Occipital lobe (tissue), 3 donors: ENCODE measurements at places on chromosomes 1 and 21. TPM values are rescaled to one million over a fixed set of nuclear protein-coding genes. Genes with fewer than 3 reads are reported as not detected.

HNRNPCL4 gene
- not detected for total RNA-seq

GBP4 gene
- total RNA-seq: 2.2 TPM

RFX5 gene
- total RNA-seq: 25.0 TPM

PROX1 gene
- 14.8 TPM for total RNA-seq

PDZK1 gene
- total RNA-seq: 0.78 TPM

GRCh38 chr1:201675143-201675542, 136.2 kb downstream of the NAV1 start:
- DNase-seq: no peak

- no peak for DNase-seq
These were observed 194.2 kb upstream of the NFIA start for GRCh38 chr1:60888126-60888525.

GRCh38 chr1:226236826-226237225, 13.4 kb downstream of the MIXL1 start:
- DNase-seq: no peak

DNA sequence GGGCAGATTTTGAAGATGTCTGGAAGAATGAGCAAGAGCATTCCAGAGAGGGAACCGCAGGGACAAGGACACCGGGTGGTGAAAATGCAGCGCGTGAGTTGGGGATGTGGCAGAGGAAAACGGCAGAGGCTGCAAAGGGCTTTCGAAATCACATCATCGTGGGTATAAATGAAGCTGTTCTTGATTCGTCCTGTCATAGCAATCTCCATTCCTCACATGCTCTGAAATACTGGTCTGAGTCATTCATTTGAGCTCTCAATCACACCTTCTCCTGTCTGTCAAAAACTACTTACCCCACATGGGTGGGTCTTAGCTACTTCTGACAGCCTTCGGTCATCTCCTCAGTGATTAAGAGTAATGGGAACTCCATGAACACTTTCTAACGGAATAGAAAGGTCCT, 81.5 kb downstream of the ERG start:
- DNase-seq: no peak

DNA sequence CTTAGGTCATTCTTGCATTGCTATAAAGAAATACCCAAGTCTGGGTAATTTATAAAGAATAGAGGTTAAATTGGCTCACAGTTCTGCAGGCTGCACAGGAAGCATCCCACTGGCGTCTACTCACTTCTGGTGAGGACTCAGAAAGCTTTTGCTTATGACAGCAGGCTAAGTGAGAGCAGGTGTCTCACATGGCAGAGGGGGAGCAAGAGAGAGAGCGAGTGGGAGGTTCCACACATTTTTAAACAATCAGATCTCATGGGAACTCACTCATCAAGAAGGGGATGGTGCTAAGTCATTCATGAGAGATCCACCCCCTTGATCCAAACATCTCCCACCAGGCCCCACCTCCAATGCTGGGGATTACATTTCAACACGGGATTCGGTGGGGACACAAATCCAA, 13.6 kb upstream of the RGS4 start:
- DNase-seq: peak; percentile 12

DNA sequence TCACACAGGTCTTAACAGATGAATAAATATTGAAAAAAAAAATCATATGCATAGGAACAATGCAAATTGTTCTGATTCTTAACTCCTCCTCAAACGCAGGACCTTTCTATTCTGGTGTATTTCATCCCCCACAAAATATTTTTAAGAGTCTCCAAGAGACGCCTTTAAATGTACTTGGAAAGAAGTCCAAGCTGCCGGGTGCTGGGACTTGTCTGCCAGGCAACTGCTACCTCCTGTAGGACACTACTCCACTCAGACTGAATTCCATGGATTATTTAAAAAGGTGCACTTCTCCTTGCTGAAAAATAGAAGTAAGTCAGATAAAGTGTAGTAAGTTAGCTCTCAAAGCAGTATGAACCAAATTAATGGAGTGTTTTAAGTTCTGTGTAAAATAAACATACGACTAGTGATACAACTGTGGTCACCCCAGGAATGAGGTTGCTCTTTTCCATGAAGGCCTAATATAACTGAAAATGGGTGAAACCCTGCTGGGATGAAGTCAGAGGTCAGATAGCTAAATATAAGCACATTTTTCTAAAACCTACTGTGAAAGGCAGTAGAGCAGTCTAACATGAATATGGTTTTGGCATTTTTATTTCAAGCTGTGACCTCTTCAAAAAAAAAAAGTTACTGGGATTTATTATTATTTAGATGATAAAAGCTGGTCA, 189.2 kb upstream of the PBX1 start:
- DNase-seq: no peak

DNA sequence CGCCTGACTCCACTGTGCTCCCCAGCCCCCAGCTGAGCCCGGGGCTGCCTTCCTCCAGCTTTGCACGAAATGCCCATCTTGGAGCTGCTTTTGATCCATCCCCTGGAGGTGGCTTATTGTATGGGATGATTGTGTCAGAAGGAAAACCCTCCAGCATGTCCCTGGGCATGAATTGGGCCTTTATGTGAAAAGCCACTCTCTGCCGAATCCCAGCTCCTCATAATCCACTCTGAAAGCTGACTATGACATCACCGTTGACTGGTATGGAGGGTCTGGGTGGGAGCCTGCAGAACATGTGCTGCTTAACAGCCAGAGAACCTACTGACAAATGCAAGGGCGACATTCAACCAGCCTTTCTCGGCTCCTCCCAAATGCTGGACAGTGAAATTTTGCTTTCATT, 74.6 kb downstream of the NENF start:
- no peak for DNase-seq

DNA sequence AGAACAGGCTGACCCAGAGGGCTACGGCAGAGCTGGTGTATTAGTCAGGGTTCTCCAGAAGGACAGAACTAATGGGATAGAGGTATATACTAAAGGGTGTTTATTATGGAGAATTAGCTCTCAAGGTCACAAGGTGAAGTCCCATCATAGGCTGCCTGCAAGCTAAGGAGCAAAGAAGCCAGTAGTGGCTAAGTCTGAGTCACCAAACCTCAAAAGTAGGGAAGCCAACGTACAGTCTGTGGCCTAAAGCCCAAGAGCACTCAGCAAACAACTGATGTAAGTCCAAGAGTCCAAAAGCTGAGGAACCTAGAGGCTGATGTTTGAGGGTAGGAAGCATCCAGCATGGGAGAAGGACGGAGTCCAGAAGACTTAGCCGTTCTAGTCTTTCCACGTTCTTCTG, 179.2 kb downstream of the BACH1 start:
- no peak for DNase-seq

DNA sequence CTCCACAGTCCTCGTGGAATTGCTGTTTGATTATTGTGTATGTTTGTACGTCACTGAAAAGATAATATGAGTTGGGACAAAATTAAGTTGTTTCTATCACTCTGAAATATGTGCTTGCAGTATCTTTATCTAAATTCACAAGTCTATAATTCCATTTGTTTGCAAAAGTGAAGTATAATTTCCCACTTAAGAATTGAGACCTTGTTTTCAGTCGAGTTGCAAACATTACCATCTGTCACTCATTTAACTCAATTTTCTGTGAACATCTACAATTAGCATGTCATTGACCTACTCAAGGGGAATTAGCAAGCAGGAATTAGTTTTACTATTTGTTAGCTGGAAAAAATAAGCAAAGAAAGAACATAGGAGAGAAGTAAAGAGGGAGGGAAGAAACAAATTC, 195.8 kb downstream of the TPR start:
- no peak for DNase-seq

DNA sequence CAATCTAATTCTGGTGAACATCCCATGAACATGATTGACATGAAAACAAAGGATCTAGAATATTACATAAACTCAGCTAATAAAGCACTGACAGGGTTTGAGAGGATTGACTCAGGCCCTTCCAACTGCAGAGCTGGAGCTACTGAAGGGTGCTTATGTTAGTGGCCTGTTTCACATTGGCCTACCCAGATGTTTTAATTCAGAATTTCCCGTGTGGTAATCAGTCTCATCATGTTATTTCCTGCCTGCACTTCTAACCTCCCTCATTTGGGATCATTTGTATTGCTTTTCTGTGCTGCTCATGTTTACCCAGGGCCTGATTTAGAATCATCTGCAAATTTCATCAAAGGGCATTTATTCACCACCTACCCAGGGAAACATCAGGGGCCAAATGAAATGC, 270.3 kb downstream of the PLPP3 start:
- no peak for DNase-seq

- DNase-seq: no peak
These were observed 59.6 kb downstream of the CC2D1B start for GRCh38 chr1:52306227-52307006.

GRCh38 chr1:53959664-53960250, 13.6 kb downstream of the LRRC42 start:
- no peak for DNase-seq

GRCh38 chr1:43423672-43424550, 29.8 kb downstream of the HYI start:
- DNase-seq: no peak

GRCh38 chr21:30168086-30168485, 1.5 kb upstream of the CLDN17 start:
- no peak for DNase-seq

GRCh38 chr1:156295391-156295947, at the start of gene GLMP:
GLMP (minus strand) TSS chr1:156295679; CDS start chr1:156295645, 34 bp downstream.
- DNase-seq: peak; percentile 25

- peak; percentile 80 for DNase-seq
These were observed 836 bp upstream of the PRCC start for GRCh38 chr1:156766298-156767100.

DNA sequence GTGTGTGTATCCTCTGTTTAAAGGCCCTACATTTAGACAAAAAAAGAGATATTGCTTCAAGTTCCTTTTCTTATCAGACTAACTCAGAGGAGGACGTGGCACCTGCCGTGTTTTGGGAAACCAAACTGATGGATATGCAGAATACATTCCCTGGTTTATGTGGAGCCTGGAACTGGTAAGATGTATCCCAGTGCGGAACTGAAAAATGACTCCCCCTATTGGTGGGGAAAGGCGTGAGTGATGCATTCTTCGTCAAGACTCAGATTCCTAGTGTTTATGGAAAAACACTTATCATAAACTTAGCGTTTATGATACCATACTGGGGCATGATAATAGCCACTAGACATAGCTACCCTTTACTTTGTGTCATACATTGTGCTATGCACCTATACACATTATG, 154.2 kb downstream of the ZNF326 start:
- no peak for DNase-seq

DNA sequence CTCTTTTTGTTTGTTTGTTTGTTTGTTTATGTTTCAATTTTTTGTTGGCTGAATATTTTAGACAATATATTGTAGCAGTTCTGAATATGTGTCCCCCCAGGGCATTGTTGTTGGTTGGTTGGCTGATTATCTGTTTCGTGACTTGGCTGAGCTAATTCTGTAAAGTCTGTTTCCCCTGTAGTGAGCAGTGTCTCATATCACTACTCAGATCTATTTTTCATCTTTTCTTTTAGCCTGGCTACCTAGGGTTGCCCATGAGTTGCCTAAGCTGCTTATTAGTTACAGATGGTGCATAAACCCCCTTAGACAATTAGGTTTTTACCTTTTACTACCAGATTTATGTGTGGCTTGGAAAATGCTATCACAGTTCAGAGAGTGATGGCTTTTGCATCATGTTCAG, 32.3 kb downstream of the CFAP57 start:
- no peak for DNase-seq

DNA sequence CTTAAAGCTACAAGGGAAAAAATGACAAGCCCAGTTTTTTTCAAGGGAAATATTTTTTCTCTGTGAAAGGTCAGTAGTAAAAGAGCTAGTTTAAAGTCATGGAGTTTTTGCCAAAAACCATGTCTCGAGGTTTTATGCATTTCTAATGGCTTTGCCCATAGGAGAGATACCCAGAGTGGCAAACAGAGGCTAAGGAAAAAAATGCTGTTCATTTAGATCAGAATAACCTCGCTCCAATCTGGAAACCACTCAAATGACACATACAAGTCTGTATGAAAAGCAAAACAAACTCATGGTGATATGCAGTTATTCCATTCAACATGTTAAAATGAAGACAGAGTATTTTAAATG, 36.9 kb upstream of the EDEM3 start:
- DNase-seq: no peak

DNA sequence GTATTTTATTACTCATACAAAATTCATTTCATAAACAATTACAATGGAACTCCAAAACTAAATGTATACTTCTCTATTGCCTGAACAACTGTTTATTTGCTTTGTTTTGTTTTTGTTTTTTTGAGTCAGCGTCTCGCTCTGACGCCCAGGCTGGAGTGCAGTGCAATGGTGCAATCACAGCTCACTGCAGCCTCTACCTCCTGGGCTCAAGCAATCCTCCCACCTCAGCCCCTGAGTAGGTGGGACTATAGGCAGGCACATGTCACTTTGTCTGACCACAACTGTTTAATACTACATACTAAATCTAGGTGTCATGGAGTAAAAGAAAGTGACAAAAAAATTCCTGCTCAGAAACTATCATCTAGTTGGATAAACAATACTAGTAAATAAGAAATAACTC, 49.3 kb downstream of the RAB3GAP2 start:
- DNase-seq: no peak

GRCh38 chr1:111751906-111752575, 3.7 kb upstream of the DDX20 start:
- DNase-seq: no peak

- no peak for DNase-seq
These were observed 4.9 kb downstream of the CEP104 start for GRCh38 chr1:3852091-3852490.

DNA sequence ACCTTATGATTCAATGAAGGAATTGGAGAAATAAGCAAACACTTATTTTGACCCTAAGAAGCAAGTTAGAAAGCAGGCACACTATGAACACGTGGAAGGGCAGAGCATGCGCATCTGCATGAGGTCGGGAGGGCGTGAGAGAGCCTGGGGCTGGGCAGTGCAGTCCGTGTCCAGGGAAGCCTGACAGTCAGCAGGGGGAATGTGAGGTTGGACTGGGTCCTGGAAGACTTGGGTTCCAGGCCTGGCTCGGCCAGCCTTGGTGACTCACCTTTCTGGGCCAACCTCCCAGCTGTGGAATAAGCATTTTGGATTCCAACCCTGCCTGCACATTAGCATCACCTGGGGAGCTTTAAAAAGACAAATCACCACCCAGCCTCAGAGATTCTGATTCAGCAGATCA, 26.6 kb upstream of the LMX1A start:
- DNase-seq: peak; percentile 23

DNA sequence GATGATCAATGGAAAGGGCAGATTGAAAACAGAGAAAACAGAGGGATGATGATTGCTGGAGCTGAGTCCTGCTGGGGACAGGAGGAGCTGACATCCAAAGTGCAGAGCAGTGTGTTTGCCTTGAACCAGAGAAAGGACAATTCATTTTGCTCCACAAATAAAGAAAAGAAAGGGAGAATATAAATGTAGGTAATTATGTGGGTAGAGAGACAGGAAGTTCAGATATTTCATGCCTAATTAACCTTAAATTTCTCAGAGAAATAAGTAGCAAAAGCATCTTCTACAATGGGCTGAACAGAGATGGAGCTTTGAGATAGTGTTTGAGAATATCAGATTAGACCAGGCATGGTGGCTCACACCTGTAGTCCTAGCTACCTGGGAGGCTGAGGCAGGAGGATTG, 93.2 kb downstream of the TNFSF18 start:
- DNase-seq: no peak

- no peak for DNase-seq
These were observed 60.1 kb upstream of the KAZN start for GRCh38 chr1:14538335-14538734.
